GM13977 (cell line): ENCODE measurements at places on chromosomes 6 and 20.

- no peak for DNase-seq
Measured at GRCh38 chr6:146515212-146515611, 28.4 kb upstream of the RAB32 start.

DNA sequence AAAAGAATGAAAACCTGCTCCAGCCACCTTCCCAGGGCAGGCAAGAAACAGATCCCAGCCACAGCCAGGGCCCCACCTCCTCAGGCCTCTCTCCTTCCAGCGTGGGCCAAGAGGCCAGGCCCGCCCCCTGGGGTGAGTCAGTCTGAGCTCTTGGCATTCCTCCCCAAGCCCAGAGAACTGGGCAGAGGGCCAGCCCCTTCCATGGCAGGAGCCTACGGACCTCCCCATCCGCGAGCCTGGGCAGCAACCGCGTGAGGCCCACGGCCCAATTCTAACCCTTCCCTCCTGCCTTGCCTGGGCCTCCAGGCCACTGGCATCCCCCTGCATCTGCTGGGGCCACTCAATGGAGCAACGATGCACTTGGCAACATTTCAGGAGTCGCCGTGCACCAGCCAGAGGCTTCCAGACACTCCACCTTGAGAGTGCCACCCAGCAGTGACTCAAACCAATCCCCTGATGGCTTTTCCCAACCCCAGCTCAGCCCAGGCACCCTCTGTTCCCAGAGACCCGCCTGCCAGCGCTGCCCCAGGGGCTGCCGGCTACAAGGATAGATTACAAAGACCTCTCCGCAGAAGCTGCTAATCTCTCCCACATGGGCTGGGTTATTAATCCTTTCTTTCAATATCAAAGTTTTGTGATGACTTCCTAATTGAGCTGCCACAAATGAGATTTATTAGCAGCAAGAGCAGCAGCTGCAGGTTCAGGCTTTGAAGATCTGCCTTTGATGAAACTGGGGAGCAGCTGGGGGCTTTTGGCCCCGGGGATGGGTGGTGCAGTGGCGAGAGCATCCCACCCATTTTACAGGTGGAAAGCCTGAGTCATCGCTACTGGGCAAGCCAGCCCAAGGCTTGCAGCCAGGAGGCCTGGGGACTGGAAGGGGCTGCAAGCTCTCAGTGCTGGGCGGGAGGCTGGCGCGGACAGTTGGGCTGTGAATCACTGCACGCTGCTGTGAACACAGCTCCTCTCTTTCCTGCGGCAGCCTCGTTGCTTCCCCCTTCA is 85.7 kb downstream of the NFATC2 start:
- DNase-seq = no peak

DNA sequence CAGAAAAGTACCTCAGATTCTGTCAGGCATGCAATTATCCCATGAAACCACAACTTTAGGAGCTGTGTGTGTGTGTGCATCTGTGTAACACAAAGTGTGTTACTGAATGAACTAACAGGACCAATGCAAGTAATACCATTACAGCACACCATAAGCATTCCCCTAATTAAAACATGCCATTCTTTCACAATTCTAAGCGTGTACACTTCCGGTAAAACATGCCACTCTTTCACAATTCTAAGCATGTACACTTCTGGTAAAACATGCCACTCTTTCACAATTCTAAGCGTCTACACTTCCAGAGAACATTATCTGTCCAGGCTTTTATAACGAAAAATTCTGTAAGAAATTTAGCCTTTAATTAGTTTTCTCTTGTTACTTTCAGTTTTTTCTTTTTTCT is 238.2 kb downstream of the GMDS start:
- DNase-seq = no peak

DNA sequence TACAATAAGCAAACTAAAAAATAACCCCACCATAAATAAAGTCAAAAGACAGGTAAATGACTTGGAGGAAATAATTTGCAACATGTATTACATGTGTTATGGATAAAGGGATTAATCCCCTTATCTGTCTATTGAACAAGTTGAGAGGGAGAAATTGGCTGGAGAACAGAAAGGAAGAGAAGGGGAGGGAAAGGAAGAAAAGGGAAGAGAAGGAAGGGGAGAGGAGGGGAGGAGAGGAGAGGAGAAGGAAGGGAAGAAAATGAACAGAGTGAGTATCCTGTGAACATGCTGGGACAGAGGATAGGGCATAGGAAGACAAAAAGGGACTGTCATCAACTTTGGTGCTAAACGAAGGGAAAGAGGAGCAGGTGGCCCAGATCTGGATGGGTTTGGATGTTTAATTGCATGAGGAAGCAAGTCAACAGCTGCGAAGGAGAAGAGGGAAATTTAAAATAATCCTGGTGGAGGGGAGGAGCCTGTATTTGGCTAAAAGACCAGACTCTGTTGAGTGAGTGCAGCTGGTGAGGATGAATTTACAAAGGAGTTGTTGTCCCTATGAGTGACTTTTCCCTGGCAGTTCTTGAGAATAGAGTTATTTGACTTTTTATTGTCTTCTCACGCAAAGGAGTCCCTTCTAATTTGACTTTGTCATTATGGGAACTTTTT is 14.2 kb upstream of the SHLD1 start:
- DNase-seq = no peak

DNA sequence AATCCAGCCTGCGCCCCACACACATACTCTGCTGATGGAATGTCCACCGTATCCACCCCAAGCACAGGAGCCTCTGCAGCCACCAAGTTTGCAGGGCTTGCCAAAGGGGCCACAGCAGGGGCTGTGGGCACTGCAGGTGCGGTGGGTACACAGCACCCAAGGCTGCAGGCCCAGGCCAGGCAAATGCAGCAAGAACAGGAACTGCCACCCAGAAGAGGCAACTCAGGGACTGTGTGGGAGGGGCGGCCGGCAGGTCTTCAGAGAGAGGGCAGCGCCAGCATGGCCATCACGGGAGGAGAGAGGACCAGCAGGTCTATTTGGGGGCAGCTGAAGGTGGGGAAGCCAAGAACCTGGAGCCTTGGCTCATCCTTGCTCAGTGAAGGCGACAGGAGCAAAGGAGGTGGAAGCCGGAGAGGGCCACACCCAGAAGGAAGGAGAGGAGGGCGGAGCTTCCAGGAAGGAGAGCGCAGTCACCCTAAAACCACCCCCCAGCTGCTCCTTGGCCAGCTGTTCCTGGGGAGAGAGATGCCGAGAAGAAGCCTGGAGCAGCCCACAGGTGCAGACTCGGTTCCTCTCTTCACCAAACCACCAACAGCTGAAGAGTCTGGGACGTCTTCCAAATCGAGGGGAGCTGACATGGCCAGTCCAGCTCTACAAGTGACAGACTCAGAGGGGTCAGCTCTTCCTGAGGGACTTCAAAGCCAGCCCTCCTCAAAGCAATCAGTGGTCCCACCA is 265.1 kb upstream of the CDYL start:
- DNase-seq = no peak

- DNase-seq = no peak
Measured at GRCh38 chr6:81755551-81755950, 3.1 kb upstream of the TENT5A start.

GRCh38 chr6:27970444-27970843 is 13.4 kb downstream of the OR2B6 start:
- DNase-seq = no peak

GRCh38 chr6:80129485-80129884 is 23.0 kb downstream of the BCKDHB start:
- DNase-seq = no peak

- DNase-seq = no peak
Measured at GRCh38 chr6:65546894-65547293, 160.1 kb downstream of the EYS start.

- no peak for DNase-seq
Measured at GRCh38 chr20:50797142-50797541, 2.3 kb downstream of the BCAS4 start.

GRCh38 chr6:129966125-129966524 is 52.3 kb upstream of the L3MBTL3 start:
- DNase-seq = no peak

DNA sequence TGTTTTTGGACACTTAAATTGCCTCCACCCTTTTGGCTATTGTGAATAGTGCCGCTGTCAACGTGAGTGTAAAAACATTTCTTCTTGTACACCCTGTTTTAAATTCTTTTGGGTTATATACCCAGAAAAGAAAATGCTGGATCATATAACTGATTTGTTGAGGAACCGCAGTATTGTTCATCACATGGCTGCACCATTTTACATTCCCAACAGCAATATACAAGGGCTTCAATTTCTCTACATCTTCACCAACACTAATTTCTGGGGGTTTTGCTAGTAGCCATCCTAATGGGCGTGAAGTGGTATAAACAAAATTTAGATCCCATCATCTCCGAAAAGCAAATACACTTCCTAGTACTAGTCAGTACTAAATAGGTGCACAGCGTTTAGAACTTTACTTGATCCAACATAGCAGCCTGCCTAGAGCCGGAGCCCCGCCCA is 579 bp upstream of the BPHL start:
- no peak for DNase-seq

DNA sequence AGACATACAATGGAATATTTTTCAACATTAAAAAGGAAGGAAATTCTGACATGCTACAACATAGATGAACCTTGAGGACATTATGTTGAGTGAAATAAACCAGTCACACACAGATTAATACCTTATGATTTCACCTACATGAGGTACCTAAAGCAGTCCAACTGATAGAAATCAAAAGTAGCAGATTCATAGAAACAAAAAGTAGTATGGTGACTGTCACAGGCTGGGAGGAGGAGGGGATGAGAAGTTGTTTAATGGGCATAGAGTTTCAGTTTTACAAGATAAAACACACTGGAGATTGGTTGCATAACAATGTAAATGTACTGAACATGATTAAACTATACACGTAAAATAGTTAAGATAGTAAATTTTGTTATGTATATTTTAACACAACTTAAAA is 48.5 kb upstream of the OLIG3 start:
- DNase-seq = no peak

DNA sequence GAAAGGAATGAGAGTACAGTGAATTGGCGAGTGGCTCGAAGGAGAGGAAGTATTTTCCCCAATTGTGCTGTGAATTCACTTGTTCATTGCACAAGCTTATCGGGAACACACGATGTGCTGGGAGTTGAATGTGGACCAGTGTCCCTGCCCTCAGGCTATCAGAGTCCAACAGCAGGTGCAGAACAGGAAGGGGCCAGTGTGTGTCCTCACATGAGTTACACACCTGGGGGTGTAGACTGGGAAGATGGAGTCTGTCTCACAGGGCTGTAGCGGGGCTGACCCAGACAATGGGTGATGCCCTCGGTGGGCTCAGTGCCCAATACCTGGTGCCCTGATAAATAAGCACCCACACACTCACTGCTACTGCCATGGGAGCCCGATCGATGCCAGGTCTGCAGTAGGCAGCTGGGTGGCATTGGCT is 14.4 kb downstream of the DUSP22 start:
- DNase-seq = no peak

GRCh38 chr6:5968817-5969734 is 37.6 kb downstream of the NRN1 start:
- no peak for DNase-seq

- DNase-seq = peak; percentile 22
Measured at GRCh38 chr6:2378891-2379652, 133.7 kb upstream of the GMDS start.

DNA sequence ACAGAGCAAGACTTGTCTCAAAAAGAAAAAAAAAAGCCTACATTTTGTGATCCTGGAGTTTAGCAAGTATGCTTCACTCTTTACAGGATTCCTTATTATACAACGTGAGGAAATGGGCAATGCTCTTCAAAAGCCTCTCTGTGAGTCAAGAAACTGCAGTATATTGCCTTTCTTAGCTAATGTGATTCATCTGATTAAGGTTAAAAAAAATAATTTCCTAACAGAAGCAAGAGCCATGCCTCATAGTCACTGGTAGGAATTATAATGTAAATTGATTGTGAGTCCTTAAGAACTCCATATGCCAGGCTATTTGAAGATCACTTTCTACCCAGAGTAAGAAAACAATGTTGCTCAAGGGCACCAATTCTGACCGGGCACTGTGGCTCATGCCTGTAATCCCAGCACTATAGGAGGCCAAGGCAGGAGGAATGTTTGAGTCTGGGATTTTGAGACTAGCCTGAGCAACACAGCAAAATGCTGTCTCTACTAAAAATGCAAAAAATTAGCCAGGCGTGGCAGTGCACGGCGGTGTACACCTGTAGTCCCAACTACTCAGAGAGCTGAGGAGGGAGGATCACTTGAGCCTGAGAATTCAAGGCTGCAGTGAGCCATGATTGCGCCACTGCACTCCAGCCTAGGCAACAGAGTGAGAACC is 43.3 kb downstream of the SLC26A8 start:
- DNase-seq = no peak

GRCh38 chr6:7640607-7641577 is 50.9 kb downstream of the SNRNP48 start:
- DNase-seq = no peak

DNA sequence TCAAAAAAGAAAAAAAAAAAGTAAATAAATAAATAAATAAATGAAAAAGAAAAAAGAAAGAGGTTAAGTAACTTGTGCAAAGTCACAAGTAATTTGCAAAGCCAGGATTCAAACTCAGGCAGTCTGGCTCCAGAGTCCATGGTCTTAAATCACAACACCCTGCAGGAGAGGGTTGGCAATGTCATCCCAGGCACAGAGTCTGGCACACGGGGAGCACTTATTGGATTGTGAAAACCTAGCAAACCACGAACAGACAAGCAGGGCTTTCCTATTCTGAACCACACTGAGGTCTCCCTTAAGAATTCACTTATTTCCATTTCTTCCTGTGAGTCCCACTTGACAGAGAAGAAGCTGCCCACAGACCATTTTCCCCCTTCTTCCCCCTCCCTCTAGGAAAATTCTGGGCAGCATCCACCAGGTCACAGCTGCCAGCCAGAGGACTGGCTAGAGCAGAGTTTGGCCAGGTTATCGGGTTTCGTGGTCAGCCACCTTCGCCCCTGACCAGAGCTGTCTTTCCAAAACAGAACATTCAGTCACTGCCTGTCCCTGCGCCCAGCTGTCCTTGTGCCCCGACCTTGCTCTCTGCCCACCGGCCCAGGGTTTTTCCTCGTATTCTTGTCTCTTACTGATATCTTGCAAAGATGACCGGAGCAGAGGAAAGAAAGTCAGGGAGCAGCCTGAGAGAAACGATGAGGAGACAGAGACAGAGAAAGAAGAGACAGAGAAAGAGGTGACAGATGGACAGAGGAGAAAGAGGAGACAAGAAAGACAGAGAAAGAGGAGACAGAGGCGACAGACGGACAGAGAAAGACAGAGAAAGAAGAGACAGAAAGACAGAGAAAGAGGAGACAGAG is 106.4 kb upstream of the PTPN1 start:
- DNase-seq = no peak

- peak; percentile 56 for DNase-seq
Measured at GRCh38 chr6:57021086-57021720, 25.3 kb upstream of the KIAA1586 start.

DNA sequence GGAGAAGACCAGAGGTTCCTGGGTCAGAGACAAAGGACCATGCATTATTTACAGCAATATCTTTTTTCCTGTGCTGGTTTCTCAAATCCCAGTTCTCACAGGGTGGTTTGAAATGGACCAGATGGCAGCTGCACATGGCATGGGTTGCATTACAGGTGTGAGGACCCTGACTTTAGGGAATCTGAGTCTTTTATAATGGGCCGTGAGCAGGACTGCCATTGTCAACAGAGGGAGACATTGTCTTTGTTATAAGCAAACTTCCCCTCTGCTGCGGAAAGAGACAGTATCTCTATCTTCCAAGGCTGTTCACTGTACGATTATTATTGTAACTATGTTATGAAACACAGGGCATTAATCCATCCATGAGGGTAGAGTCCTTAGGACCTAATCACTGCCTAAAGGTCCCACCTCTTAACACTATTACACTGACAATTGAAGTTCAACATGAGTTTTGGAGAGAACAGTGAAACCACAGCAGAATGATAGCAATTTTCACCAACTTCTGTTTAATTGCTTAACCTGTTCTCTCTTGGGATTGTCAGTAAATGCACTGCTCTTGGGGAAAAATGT is 156.1 kb upstream of the AGPAT4 start:
- DNase-seq = no peak
